ENCODE measurements at places on chromosomes 7 and 10.

GRCh38 chr10:5968037-5968680 is 9.2 kb downstream of the IL15RA start:
- DNase-seq: no peak

GRCh38 chr10:10989669-10990068 is 28.0 kb upstream of the CELF2 start:
- no peak for DNase-seq

- DNase-seq: no peak
Measured at GRCh38 chr7:71131256-71132126, 453 bp upstream of the GALNT17 start.

DNA sequence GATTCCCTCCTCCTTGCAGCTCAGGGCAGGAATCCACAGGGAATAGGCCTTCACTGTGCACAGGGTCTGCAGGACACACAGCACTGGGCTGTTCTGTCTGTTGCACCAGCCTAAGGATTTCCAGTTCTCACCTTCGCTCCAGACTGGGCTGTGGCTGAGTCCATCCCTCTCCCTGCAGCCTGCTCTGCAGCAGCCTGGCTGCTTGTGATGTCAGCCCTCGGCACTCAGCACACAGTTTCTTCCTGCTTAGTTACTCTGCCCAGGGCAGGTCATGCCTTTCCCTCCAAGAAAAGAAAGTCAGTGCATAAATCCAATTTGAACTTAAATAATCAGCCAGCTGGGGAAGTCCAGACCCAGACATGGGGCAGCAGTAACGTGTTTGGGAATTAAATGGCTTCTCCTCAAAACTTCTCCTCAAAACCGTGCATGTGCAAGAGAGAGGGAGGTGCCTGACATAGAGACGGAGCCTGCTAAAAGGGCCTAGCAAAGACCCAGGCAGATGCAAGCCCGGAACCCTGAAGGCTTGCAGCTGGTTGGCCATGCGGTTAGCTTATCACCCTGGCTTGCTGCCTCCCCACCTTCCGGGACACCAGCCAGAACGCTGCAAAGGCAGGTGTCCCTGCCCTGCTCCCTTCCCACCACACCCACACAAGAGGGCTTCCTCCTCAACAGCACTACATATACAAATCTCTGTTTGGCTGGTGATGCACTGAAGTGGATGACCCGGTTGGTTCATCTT is 10.9 kb upstream of the GDF2 start:
- no peak for DNase-seq

Measured in stimulated activated effector memory CD8-positive, alpha-beta T cell treated with anti-CD3 and anti-CD28 coated beads, Interleukin-12 subunit alpha, Interleukin-12 subunit beta, amount 100 ng/mL, for 72 hours (primary cell).